ENCODE measurements at places on chromosomes 2 and 18.
A peak's percentile ranks its signal among the peaks of the same experiment; 100 is the strongest.

- DNase-seq, result no peak
These were observed 26.6 kb downstream of the GEN1 start for GRCh38 chr2:17780546-17780945.

GRCh38 chr18:13369353-13369752 lies 150.8 kb downstream of the LDLRAD4 start:
- DNase-seq, result no peak

GRCh38 chr2:121974897-121975661 lies 219.6 kb downstream of the TSN start:
- peak; percentile 58 for DNase-seq

DNA sequence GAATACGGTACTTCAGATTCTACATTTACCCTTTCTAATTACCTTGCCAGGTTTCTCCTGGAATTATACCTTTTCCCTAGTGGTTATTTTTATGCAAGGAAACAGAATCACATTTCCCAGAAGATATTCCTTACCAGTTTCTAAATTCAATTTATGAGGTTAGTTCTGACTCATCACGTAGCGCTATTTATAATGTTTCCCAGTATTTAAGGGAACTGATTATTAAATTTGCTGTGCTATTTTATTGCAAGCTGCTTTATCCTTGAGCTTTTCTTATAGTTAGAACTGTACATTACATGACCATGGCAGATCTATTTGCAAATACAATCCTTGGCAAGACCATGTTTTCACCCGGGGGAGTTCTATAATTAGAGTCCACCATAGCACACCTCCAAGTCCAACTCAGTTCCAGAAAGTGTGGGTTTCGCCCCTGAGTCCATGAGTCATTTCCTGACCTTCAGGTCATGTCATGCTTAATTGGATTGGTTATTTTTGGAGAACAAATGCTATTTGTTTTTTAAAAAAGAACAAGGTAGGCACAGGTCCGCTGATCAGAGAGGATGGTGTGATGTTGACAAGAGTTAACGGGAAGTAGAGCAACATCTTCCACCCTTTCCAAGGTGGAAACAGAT lies 126.6 kb downstream of the ZNF532 start:
- DNase-seq, result no peak

- no peak for DNase-seq
These were observed 198.7 kb downstream of the DOK6 start for GRCh38 chr18:69599377-69599776.

DNA sequence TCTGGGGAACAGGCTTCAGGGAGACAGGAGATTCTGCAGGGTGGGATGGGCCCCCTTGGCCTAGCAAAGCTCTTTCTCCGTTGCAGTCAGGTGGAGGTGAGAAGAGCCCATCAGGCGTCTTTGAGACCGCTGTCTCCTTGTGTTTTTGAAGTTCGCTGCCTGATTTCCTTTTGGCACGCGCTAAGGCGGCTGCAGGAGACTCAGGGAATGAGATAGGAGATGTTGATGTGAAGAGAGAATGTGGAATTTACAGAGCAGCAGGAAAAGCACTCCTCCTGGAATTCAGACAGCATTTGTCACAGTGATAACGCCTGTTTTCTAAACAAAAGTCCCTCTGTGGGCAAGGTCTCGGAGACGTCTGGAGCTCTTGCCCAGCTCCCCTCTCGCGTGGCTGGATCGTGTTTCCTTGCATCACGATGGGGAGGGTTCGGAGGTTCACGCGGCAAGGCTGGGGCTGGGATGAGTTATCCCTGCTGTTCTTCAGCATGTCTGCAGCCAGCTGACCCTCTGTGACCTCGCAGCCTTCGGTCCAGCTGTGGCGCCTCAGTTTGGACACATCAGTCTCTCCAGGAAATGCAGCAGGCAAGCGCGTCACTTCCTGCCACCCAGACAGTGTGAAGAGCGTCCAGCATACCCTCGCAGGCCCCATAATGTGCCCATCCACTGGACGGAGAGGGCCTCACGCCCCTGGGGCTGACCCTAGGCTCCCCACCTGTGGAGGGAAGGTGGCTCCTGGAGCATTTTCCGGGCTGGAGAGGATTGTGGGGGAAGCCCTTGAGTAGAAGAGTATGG lies 30.2 kb downstream of the GLI2 start:
- no peak for DNase-seq

DNA sequence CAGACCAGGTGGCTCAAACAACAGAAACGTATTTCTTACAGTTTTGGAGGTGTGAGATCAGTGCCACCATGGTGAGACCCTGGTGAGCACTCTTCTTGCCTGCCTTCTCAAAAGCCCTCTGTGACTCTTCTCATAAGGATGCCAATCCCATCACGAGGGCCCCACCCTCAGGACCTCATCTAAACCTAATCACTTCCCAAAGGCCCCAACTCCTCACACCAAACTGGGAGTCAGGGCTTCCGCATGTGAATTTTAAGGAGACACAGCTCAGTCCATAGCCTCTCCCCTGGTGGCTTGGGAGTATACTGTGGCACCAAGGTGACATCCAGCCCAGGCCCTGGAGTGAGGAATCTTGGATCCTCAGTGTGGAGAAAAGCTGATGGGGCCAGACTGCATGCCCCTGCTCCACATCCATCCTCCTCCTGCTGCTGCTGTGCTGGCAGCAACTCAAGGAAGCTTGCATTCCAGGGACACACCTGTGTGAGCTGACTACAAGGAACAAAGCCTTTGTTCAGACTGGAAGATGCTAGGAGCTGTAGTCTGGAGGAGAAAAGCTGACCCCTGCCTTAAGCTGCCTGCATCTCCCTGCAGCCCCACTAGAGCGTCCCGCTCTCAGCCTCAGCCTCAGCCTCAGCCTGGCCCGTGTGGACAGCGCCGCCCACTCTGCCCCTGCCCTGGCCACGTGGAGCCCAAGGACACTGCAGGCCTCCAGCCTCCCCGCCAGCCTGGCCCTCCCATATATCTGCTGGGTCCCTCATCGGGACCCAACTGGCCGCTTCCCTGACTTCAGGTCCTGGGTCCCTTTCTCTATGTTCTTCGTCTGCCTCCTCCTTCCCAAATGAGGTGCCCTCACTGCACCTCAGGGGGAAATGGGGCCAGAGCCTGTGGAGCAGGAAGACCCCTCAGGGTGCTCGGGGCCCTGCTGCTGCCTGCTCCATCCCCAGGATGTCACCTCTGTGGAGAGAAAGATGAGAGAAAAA lies 87.8 kb upstream of the RAB6C start:
- no peak for DNase-seq

DNA sequence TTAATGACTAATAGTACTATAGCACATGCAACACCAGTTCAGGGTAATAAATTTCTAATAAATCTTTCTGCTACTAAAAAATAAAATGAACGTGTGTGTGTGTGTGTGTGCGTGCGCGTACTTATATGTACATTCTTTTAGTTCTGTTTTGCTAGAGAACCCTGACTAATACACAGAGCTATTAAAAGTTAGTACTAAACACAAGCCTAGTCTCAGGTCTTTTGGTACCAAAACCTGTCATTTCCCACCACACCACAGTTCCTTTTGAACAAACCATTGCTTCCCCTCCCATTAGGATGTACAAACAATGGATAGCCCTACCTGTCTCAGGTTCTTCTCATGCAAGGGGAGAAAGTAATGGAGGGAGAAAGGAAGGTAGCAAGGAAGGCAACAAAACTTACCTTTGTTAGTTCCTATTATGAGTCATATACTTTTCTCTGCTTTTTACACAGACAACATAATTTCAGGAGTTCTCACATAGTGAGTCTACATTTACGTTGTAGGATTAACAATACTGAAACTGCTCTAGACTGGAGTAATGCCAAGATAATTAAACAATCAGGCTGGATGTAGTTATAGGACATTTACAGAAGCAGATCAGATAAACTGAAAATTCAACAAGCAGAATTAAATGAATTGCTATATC lies 427.2 kb downstream of the KCNJ3 start:
- DNase-seq, result no peak

DNA sequence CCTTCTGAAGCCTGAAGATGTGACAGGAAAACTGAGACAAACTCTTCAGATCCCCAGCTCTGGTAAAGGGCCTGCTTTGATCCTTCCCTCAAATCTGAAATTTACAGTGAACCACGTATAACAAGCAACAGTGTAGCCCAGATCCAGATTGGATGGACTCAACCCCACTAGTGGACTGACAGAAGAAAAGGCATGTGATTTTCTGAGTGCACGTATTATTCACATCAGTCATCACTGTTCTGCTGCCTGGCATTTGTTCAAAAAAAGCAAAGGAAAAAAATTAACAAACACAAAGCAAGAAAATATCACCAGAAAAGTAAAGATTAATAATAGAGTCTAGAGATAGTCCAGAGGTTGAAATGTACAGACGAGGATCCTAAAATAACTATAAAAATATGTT lies 87.6 kb downstream of the CYRIA start:
- DNase-seq, result no peak

All from stimulated activated CD4-positive, alpha-beta T cell treated with anti-CD3 and anti-CD28 coated beads, Interleukin-12 subunit alpha, Interleukin-12 subunit beta, amount 100 ng/mL, for 48 hours (primary cell).